ENCODE measurements at places on chromosomes 13 and 19.

DNA sequence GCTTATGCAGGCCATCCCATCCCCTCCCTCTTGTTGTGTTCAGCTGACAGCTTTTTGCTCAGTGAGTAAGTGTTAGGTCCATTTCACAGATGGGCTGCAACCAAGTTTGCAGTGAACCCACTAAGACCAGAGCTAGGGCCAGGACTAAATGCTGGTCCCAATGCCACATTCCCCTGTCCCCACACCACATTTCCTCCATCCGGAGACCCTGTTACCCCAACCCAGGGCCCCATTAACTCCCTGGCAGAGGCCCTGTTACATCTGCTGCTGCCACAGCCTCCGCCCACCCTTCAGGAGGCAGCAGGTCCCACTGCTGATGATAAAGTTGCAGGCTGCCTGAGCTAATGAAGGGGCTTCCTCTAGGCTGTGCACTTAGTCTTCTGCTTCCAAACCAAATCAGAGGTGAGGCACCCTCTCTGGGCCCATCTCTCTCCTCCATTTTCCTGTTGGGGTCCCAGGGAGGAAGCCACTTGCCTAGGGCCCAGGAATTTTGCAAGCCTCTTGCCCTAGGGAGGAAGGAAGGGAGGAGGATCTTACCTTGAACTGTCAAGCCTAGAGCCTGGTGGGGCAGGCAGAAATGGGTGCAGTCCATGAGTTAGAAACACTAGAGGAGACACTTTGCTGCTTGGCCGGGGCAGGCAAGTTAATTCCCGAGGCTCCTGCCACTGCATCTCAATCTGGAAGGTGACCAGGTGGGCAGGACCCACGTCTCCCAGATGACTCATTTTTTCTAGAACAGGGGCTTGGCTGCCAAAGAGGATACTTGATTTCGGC is 3.4 kb upstream of the USF2 start:
- DNase-seq: no peak

DNA sequence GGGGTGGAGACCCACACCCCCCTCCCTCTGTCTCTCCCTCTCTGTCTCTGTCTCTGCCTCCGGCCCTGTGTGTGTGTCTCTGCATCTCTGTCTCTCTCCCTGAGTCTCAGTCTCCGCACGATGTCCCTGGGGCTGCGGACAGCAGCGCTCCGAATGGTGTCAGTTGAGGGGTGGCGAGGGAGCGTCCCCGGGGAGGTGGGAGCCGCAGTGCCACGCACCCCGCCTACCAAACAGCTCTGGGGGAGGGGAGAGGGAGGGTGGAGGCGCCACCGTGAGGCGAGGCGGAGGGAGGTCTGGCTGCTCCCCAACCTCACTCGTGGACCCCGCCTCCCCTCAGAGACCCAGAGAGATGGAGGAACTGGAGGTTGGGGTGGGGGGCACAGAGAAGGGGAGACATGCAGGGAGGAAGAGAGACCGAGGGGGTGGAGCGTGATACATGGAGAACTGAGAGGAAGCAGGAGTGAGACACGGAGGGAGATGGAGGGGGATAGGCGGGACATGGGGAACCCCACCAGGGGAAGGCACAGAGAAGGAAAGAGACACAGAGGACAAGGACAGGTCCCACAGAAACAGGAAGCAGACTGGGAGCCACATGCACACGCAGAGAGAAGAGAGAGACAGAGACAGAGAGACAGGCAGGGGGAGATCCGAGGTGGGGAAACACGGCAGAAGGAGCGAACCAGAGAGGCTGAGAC is 7.2 kb downstream of the ERFL start:
- DNase-seq: no peak

DNA sequence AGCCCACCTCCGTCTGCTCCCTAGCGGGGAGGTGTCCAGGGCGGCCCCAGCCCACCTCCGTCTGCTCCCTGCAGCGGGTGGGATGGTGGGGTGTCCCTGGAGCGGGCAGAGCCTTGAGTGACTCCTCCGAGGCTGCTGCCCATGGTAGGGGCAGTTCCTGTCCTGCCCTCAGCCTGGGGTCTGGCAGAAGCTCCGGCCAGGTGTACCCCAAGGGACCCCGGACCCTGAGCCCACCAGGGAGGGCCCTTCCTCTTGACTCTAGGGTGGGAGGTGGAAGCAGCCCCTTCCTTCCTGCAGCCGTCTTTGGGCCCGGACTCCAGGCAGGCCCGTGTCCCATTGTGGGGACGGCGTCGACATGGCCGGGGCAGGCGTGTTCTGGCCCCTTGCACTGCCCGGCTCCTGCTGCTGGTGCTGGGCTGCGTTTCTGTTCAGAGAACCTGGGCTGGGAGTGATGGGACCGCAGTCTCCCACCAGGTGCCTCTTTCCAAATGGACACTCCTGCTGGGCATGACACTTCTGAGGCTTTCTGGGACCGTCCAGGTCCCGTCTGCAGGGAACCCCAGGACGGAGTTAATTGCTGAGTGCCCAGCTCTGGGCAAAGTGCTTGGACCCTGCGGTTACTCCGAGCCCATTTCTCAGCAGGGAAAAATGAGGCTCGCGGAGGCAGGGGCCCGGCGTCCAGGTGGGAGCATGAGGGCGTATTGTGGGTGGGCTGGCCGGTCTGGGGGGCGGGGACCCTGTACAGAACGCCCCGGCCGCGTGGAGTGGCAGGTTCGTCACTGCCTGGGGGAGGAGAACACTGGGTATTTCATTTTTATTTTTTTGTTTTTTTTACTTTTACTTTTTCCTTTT is 19.8 kb downstream of the ARID3A start:
- no peak for DNase-seq

DNA sequence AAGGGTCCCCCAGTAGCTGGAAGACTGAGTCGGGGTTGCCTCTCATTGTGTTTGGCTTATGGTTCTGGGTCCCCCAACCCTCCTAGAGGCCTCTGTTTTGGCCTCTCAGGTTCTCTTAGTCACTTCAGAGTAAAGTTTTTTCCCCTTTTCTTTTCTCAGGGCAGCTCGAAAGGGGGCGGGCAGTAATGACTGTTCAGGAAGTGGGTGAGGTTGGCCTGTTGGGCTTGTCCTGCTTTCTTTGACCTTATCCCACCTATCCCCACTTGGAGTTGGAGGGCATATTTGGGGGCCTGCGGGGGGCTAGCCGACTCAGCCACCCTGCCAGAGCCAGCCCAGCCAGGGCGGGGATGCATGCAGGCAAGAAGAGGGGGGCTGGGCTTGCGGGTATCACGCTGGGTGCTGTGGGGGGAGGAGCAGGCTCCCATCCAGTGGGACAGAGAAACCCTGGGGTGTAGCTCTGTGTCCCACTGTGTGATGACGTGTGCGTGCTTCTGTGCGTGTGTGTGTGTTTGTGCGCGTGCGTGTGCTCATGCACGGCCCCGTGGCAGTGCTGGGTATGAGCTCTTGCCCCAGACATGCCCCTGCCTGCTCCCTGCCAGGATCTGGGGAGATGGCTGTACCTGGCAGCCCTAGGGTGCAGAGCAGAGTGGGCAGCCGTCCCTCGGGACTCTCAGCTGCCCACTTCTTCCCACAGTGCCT is 1.4 kb downstream of the CIC start:
- no peak for DNase-seq

GRCh38 chr19:9877780-9878510 is 42.8 kb downstream of the PIN1 start:
- no peak for DNase-seq

- DNase-seq: no peak
Observed at GRCh38 chr13:84607261-84608013, 725.2 kb upstream of the SLITRK1 start.

- no peak for DNase-seq
Observed at GRCh38 chr13:40697711-40698110, 31.3 kb upstream of the FOXO1 start.

- no peak for DNase-seq
Observed at GRCh38 chr19:17138937-17139598, 63.5 kb downstream of the MYO9B start.

DNA sequence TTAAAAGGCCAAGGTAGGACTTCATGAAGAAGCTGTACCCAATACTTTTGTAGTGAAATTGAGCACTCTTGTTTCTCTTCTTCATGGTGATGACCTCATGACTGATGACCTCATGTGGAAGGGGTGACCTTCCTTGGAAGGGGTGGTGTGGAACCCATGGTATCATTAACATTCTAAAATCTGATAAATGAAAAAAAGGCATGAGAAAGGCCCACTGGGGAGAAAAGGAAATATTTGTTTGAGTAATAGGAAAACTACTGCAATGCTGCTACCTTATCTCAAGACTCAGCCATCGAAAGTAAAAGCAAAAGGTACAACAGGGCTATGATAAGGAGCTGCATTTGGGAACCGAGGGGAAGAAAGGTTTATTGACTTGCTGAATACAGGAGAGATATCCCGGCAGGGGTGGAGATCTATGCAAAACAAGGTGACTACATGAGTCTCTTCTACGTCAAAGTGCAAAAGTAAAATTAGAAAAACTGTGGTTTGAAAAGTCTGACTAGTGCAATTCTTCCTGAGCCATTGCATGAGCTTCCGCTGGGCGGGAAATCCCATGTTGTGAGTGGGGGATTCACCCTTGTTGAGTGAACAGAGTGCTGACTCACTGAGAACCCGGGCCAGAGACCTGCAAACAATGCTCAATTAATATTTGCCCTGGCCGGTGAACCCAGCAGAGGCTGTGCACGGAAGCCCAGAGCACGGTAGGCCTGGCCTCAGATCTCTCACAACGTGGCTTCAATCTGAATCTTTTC is 138.9 kb upstream of the RFC3 start:
- no peak for DNase-seq

DNA sequence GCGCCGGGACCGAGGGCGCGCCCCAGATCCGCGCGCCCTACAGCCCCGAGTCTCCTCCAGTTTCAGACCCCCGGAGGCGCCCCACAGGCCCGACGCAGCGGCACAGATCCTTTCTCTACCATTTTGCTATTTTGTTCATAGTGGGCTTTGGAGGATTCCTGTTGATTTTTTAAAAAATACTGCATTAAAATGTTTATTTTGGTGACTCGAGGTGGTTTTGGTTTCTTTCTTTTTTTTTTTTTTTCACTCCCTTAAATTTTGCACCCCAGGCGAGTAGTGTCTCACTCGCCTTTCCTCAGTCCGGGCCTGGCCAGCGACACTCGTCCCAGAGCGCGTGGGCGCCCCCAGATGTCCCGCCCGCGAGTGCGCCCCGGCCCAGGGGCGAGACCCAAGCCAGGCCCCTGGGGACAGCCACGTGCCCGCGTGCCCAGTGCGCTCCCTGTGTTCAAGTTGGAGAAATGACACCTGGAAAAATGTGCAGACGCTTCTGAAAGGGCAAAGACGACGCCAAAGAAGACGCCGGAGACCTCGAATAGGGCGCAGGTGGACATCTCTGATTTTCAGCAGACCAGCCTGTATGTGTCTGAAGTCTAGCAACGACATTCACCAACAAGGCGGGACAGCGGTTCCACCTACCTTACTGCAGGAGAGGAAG is 471 bp upstream of the INSR start:
- peak; percentile 64 for DNase-seq

All from NCI-H1092 treated with DMSO at 0.1 percent for 48 hours (cell line).